Frontal cortex (tissue), 4 donors: ENCODE measurements at places on chromosomes 16 and 17.

- DNase-seq, result no peak
Observed at GRCh38 chr17:62652251-62653001, 25.0 kb downstream of the MRC2 start.

DNA sequence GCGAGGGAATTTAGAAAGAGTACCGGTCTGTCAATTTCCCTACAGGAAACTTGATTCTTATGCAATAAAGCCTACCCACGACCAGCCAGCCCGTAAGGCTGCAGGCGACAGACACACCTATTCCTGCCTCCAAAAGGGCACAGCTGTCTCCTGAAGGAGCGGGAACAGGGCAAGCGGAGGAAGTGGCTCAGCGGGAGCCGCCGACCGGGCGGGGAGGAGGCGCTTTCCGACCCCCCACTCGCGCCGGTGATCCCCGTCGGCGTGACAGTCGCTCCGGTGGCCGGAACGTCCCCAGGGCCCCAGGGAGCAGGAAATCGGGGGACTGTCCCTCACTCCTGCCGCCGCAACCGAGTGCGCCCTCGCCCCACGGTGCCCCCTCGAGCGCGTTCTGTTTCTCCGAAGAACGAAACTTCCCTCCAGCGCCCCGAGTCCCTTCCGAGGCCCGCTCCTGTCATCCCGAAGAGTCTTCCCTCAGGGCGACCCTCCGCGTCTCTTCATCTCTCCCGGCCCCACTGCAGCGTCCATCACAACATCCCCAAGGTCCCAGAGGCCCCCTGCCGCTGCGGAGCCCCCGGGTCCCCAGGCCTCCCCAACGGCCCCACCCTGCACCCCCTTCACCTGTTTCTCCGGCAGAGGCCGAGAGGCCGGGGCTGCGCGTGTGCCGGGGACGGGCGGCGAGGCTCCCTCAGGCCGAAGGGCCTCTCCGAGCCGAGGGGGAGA lies 421 bp downstream of the STAT3 start:
- no peak for DNase-seq

DNA sequence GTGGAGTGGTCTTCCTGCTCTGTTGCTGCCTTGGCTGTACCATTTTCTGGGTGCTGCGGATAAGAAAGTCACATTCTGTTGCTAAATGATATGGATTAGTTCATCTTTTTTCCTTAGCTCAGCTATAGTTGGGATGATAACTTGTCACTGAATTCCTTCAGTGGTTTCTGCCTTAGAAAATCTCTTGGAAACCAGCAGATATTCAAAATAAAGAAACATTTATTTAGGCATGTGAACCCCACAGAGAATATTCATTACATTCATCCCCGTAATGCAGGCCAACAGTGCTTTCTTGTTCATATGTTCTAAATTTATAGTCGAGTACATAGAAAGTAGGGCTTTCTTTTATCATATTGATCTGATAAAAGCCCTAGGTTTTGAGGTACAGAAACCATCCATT lies 151.3 kb downstream of the CYB561 start:
- no peak for DNase-seq

DNA sequence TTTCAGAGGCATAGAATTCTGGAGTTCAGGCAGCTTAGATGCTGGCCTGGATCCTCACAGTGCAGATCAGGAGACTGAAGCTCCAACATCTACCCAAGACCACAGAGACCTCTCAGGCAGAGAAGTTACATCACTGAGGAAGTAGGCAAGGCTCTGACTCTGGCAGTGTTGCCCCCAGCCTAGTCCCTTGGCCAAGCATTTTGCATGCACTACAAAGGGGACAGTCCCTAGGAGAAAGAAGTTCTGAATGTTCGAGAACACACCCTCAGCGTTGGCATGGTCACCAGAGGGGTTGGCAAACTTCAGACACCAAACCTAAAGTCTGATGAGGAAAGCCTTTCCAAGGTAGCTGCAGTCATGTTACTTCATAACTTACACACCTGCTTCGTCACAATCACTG lies 2.5 kb downstream of the RANBP10 start:
- no peak for DNase-seq

DNA sequence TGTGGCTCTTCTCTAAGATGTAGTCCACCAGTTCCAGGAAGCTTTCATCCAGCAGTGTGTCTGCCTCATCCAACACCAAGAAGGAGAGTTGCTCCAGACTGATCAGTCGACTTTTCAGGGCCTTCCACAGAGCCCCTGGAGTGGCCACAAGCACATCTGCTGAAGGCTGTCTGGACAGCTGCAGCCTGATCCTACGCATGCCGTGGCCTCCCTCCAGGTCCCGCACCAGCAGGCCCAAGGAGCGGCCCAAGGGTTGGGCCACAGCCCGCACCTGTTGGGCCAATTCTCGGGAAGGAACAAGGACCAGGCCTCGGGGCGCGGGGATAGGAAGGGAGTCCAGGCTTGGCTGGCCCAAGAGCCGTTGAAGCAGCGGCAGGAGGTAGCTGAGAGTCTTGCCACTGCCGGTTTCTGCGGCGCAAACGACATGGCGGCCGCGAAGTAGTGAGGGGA lies 729 bp downstream of the DDX28 start:
- DNase-seq, result no peak

GRCh38 chr16:10067406-10067805 lies 114.8 kb downstream of the GRIN2A start:
- DNase-seq, result no peak

DNA sequence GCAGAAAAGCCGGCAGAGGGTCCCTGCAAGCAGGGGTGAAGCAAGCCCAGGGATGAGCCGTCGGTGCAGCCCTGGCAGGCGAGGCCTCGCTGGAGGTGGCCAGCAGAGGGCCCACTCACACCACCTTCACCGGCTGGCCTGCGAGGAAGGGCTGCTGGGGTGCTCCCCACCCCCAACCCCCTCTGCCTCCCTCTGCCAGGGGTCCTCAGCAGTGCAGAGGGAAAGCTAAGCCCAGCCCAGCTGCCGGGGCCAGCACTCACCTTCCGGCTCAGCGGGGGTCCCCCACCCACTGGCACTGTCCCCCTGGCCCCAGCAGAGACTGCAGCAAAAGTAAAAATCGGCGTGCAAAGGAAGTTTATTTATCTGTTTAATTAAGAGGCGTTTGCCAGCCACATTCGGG lies 113.4 kb downstream of the ENGASE start:
- DNase-seq, result peak; percentile 54

GRCh38 chr16:61993108-61993507 lies 43.1 kb downstream of the CDH8 start:
- no peak for DNase-seq

DNA sequence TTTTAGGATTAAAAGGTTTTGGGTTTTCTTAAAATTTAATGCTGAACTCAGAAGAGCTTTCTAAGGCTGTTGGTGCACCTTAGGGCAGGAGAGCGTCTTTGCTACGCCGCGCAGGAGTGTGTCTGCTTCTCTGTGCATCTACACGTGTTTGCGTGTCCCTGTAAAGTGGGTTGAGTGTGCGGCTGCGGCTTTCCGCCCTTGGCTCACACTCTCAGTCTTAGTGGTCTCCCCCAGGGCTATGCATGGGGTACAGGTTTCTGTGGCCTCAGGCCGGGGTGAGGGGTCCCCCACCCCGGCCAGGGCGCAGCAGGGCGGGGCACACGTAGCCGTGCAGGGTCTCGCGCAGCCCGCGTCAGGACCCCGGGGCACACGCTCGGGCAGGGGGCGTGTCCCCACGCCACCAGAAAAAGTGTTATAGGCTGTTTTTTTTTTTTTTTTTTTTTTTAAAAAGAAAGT lies 727 bp upstream of the TENT4B start:
- no peak for DNase-seq

DNA sequence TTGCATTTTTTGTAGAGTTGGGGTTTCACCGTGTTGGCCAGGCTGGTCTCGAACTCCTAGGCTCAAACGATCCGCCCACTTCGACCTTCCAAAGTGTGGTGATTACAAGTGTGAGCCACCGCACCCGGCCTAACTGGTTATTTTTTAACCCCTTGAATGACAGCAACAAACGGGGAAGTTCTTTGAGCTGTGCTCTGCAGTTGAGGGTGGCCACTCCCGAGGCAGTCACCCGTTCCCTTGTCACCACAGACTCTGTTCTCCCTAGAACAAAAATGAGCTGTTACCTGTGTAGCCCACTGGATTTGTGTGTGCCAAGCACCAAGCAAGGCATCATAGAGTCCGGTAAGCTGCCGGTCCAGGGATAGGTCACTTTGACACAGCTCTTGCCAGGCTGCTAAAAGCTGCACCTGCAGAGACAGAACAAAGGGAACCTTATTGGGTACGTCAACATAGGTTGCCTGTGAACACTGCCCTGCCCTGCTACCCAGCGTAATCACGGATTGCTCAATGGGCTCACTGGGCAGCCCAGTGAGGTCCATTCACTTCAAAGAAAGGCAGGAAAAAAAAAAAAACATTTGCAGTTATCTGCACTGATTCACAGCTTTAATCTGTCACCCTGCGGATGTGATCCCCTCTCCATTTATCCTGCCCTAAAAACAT lies 19.6 kb downstream of the COG7 start:
- DNase-seq, result no peak

DNA sequence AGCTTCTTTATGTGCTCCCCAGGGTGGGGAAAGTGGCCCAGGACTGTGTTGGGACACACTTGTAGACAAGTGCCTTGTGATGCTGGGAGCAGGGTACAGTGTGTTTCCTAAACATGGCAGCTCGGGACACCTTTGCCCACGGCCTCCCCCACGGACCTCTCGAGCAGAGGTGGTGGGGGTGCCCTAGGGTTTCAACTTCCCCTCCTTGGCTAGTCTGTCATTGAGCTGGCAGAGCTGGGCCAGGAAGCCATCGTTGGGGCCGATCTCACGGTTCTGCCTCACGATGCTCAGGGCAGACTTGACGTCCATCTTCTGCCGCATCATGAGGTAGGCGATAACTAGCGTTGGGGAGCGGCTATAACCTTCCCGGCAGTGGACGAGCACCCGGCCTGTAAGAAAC lies 9.4 kb downstream of the DUSP3 start:
- no peak for DNase-seq

DNA sequence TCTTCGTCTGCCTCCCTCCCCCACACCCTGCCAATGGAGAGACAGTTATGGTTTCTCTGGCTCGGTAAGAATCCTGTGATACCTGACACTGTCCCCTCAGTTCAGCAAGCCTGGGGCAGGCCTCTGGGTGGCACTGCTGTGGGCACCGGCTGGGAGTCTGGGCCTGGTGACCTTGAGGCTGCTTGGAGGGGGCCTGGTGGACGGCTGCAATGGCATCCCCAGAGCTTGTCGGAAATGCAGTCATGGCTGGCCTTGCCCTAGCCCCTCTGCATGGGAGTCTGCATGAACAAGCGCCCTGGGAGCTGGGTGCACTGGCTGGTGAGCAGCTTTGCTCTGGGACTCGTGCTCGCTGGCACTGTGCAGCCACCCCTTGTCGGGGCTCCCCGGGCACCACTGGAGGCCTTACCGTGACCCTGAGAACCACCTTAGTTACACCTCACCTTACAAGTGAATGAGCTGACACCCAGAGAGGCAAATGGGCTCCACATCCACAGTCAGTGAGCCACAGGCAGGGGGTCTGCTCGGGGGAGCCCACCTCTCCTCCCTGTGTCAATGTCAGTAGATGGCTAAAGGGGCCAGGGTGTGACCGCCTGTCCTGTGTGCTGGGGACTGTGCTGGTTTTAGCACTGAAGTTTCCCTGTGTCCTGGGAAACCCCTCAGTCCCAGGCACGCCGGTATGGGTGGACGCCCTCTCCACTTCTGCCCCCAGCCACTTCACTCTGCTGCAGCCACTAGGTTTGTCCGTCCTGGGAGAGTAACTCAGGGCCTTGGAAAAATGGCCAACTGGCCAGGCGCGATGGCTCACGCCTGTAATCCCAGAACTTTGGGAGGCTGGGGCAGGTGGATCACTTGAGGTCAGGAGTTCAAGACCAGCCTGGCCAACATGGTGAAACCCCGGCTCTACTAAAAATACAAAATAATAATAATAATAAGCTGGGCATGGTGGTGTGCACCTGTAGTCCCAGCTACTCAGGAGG lies 1.4 kb downstream of the LGALS3BP start:
- no peak for DNase-seq

DNA sequence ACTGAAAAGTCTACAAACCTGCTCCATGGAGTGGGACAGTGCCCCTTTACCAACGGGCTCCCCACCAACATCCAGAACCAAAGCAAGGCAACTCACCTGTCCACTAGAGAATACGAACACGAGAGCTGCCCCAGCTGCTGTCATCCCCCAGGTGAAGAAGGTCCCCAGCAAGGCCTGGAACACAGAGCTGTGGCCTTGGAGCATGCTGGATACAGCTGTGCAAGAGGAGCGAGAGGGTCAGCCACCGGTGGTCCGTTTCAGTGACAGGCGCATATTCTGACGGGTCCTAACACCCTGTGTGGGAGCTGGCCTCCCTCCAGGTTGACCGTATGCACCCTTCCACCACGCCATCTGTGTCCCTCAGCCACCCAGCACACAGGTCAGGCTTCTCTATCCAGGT lies 3.9 kb downstream of the SLC39A11 start:
- DNase-seq, result no peak

DNA sequence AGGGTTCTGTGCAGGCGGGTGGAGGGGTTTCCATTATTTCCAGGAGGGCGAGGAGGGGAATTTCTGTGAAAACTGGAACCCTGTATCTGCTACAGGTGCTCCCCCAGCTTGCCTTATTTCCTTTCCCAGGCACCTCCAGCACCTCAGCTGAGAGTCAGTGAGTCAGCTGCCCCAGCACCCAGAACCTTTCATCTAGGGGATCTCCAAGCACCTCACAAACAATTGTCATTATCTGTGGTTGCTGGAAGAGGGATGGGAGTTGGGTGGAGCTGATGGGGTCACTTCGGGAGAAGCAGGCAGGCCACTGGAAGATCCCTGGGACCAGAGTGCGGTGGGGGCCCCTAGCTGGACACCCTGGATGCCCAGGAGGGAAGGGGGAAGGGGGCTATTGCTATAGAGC lies 10.0 kb upstream of the CLUH start:
- DNase-seq, result no peak

GRCh38 chr17:34730816-34731215 lies 151.4 kb downstream of the TMEM132E start:
- no peak for DNase-seq

GRCh38 chr16:75252946-75253911 lies 1.8 kb upstream of the BCAR1 start:
- no peak for DNase-seq

DNA sequence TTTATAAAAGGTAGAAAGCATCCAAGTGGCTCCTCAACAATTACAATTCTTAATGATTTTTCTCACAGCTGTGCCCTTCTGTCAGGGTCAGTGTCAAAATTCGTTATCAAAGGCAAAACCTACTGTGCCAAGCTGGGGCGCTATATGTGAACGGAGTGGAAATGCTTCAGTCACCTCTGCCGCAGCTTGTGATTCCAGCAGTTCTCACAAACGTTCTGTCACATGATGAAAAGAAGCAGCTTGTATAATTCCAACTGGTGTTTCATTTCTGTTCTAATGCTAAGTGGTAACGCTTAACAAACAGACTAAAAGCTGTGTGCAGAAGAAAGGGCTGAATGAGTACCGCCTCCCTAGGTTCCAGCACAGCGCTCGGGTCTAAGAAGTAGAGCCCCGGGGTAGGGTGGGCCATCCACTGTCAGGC lies 14.2 kb downstream of the PLD6 start:
- DNase-seq, result no peak

DNA sequence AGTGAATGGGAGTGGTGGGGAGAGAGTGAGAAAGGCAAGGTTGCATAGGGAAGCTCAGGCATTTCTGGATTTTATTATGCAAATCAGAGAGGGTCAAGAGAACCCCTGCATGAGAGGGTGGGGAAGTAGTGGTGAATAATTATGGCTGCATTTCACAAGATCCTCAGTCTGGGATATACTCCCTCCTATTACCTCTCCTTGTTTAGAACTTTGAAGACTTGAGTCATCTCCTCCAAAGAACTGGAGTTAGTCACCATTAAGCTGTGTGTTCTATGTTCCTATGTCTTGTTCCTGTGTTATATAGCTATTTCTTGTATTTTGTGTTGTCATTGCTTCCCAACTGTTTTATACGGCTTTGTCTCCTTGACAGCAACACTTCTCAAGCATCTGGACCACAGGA lies 18.4 kb downstream of the SOX9 start:
- no peak for DNase-seq

GRCh38 chr17:31495022-31495885 lies 103.8 kb downstream of the RAB11FIP4 start:
- DNase-seq, result no peak
